Gastroesophageal sphincter (tissue), 4 donors: ENCODE measurements at places on chromosomes 13 and 19. TPM values are rescaled to one million over a fixed set of nuclear protein-coding genes. Genes with fewer than 3 reads are reported as not detected.

GRCh38 chr13:25657157-25657556 lies 285.4 kb downstream of the ATP8A2 start:
- ATAC-seq: no peak

GRCh38 chr13:76790526-76790925 lies 95.7 kb downstream of the KCTD12 start:
- no peak for ATAC-seq

GRCh38 chr19:31955884-31956283 lies 389.5 kb upstream of the ZNF507 start:
- ATAC-seq: no peak

DNA sequence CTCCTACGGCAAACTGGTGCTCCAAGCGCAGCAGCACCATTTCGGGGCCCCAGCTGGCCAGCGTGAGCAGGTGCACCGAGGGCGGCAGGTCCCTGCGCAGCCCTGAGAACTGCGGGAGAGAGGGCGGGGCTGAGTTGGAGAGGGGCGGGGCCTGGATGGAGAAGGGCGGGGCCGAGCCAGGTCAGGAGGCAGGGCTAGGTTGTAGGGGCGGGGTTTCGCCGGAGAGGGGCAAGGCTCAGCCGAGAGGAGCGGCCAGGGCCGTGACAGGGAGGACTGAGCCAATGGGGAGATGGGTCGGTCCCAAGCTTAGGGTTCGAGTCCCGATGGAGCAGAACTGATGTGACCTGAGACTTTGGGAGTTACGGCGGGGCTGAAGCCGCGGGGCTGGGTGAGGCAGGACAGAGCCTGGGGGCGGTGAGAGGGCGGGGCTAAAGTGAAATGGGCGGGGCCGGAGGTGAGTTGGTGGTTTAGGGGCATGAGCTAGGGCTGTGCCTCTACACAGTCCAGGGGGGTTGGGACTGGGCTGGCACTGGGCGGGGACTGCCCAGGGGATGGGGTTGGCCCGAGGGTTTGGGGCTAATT lies 19.0 kb downstream of the MAN2B1 start:
- ATAC-seq: peak; percentile 94

DNA sequence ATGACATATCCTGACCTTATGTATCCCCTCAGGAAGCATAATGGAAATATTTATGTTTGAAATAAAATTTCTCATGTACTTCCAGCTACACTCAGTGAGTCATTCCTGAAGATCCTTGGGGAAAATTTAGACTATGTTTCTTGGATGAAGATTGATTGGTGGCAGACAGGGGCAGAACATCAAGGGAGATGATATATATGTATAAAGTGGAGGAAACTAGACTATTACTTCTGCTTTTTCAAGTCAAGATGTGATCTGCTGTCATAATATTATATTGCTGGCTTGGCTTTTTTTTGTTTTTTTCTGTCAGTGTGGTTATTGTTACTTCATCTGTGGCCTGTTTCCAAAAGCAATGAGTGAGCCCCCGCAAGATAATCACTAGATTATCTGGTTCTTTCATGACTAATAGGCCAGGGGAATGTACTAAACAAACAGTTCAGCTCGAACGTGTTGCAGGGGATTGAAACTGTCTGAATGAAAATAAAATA lies 87.2 kb upstream of the TNFSF11 start:
- no peak for ATAC-seq

GRCh38 chr13:47147812-47148119 lies 250.9 kb upstream of the HTR2A start:
- ATAC-seq: no peak

DNA sequence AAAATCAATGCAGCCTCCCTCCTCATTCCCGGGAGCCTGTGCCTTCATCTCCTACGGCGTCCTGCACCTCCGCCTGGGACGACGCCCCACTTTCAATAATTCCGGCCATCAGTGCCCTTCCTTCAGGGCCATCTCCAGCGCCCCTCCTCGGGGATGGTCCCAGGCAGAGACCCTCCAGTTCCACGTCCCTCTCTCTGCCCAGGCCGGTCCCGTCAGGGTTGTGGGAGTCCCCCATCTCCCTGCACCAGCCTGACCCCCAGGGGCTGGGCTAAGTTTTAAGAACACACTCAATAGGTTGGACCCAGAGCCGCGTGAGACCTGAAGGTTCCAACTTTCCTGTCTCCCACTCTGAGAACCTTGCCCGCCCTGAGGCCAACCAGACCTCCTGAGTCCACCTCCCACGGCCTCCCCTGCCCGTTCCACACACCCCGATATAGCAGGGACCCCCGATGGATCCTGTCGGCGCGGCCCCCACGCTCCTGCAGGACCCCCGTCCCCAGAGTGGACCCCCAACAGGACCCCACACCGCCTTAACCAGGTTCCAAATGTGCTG lies 646 bp downstream of the TMEM161A start:
- ATAC-seq: no peak

- no peak for ATAC-seq
These were observed 2898.7 kb upstream of the PCDH20 start for GRCh38 chr13:64314331-64314730.

GRCh38 chr13:27130979-27131623 lies 40.5 kb downstream of the USP12 start:
- peak; percentile 38 for ATAC-seq

- no peak for ATAC-seq
These were observed 597.3 kb downstream of the DCT start for GRCh38 chr13:93882086-93882651.

NCR1 gene
- not detected for total RNA-seq

ZNF358 gene
- 121 TPM for total RNA-seq

VSTM2B gene
- total RNA-seq: not detected
